ENCODE measurements at places on chromosomes 4 and X.

GRCh38 chr4:4269331-4269731 lies 20.6 kb downstream of the LYAR start:
- DNase-seq = no peak

DNA sequence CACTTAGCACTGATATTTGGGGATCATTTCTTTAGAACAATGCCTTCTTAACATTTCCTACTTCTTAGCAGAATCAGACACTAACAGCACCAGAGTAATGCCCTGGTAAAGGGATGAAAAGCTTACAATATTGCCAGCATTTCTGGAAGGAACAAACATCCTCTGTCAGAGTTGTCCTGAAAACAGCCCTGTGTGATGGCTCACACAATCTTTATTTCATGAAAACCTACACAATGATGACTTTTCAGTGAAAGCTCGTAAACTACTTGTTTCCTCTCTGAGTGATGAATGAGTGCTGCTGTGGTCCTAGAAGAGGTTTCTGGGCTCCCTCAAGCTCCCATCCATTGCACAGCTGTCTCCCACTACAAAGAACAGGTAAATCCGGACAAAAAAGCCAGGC lies 52.8 kb downstream of the GPC4 start:
- DNase-seq = no peak

GRCh38 chr4:36243355-36244256 lies 708 bp downstream of the ARAP2 start:
- DNase-seq = peak; percentile 47

GRCh38 chrX:33725535-33726210 lies 406.4 kb downstream of the FAM47A start:
- DNase-seq = no peak

- DNase-seq = no peak
Measured at GRCh38 chr4:1863297-1864033, 7.5 kb upstream of the LETM1 start.

GRCh38 chr4:37623125-37623524 lies 63.1 kb downstream of the RELL1 start:
- no peak for DNase-seq

DNA sequence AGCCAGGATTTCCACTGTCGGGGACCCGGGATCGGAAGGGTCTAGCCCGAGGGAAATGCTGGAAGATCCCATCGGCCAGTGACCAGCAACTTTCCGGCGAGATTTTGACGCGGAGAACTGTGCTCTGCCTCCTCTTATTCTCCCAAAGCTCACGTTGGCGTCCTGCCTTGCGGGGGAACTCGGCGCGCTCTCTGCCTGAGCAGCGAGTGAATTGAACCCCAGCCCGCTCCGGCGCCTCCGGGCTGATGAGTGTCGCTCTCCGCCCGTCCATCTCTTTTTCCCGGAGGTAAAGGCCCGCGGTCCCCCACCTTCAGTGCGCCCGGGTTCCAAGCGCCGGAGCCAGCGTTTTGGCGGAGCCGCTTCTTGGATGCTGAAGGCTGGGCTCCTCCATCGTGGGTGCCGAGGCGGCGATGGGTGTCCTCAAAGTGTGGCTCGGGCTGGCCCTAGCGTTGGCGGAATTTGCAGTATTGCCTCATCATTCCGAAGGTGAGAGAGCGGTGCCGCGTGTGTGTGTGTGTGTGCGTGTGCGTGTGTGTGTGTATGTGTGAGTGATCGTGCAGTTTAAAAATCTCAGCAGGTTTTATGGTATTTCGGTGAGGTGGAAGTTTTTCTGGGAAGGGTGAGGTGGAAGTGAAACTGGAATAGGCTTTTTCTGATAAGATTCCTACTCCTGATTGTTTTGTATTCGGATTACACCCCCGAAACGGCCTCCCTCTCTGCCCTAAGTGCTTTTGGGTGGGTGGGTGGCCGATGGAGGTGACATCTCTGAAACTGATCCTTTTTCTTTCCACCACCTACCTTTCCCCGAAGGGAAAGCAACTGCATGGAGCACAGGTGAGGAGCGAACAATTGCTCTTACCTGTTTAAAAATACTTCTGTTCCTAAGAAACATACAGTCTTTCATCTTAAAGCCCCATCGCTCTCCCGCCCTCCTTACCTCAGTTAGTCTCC lies 752 bp downstream of the FRAS1 start:
- DNase-seq = peak; percentile 45

DNA sequence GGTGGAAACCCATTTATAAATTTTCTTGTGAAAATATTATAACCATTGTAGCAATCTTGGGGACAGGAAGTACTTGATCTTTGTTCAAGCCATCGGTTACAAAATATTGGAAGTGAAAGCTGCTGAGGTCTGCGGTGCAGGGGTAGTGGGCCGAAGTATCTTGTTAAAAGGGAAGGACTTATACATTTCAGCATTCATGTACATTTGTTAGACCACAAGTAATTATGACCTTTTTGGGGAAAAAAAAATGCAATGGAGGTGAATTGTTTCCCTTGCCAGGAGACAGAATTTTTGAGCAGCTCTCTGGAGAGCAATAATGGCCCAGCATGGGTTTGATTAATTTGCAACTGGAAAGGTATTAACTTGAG lies 121.3 kb downstream of the EGF start:
- DNase-seq = no peak

- no peak for DNase-seq
Measured at GRCh38 chrX:46582325-46582724, 8.8 kb downstream of the CHST7 start.

DNA sequence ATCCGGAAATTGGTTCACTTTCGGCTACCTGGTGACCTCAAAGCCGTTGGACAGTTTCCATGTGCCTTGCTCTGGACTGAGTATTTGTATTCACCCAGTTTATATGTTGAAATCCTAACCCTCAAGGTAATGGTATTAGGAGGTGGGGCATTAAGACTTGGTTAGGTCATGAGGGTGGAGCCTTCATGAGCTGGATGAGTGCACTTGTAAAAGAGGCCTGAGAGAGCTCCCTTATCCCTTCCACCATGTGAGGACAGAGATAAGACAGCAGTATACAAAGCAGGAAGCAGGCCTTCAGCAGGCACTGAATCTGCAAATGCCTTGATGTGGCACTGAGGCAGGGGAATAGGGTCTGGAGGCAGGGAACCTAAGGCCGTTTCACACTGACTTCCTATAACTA lies 5.3 kb upstream of the OPHN1 start:
- no peak for DNase-seq

DNA sequence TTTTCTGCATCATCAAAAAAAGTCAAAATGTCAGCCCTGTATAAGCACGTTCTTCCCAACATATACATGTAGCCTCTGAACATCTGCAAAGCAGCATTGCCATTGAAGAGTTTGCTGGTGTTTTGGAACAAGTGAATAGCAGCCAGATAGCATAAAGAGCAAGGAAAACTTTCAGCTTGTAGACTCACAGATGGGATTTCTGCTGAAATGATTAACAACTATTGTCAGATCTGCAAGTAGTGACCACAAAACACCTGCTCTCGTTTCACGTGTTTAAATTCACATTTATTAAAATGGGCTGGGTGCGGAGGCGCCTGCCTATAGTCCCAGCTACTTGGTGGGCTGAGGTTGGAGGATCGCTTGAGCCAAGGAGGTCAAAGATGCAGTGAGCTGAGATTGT lies 123.7 kb downstream of the SPRY1 start:
- no peak for DNase-seq

- DNase-seq = no peak
Measured at GRCh38 chr4:123064390-123064789, 142.0 kb upstream of the NUDT6 start.

DNA sequence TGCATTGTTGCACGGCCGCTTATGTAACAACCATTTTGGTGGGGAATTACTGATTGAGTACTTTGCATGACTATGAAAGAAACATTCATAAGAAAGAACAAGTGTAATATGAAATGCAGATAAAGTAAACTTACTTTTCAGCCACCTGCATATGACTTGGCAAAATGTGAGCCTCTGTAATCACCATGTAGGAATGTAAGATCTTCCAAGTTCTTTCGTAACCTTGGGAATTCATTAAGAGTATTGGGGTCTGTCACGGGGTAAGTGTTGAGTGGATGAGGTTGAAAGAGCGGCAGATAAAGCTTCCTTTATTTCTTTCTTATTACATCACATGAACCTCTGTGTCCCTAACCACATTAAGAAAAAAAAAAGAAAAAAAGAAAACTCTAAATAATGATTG lies 348.5 kb upstream of the NR3C2 start:
- DNase-seq = no peak

GRCh38 chrX:46463682-46464081 lies 81.5 kb downstream of the ZNF674 start:
- no peak for DNase-seq

DNA sequence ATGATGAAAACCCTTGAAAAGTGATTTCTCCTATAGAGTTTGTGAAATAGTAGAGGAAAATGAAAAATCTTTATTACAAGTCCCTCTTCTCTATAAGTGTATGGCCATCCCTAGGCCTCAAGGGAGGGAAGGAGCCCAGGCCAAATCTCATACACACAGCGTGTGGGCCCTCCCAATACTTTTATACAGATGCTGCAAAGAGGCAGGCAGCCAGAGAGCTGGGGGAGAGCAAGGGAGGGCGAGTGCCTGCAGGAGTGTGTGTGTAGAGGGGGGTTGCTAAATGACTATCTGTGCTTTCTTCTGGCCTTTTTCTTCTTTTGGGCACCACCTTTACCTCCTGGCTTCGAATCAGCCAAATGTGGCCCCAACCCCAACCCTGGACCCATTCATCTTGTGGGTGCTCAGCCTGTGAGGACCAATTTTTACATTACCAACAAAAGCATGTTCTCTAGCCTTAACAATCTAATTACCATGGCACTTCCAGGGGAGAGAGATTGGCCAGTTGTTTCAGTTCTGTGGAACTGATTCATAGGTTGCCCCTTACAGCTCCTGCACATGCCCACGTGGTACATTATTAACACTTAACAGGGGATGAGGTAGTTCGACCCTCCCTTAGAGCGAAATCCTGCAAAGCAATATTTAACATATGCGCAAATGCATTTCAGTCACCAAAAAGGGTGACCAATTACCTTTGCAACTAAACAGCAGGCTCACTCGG lies 2.0 kb downstream of the GPC3 start:
- no peak for DNase-seq

DNA sequence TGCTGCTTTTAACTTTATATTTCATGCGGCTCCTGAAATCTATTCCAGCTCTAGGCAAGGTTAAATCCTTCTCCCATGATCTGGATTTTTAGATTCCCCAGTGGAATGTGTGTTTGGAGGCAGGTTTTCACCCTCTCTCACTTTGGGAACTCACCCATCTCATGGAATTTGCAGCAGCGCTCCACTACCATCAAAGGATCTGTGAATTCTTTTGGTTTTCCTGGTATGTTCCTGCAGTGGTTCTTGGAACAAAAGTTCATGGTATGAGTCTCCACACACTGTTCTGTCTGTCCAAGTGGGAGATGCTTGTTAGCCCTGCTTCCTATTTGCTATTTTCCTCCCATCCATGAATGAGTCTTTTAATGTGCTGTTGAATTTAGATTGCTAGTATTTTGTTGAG lies 14.0 kb downstream of the APOOL start:
- DNase-seq = no peak

- DNase-seq = no peak
Measured at GRCh38 chr4:177558995-177559394, 116.8 kb upstream of the AGA start.

DNA sequence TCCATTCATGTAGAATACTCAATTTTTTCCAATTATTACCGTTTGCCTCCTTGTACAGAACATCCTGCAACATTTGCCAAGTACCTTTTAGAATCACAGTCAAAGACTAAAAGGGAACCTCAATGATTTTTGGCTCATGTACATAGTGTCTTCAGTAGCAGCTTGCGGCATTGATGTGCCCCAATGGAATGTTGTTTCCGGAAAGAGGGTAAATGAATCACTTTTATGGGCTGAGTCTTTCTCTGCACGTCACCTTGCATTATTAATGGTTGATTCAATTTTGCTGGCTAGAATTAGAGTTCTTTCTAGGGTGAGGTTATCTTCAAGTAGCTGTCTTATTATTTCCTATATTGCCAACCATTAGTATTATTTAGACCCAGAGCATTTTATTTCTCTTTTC lies 116.9 kb upstream of the GABRA2 start:
- DNase-seq = no peak

DNA sequence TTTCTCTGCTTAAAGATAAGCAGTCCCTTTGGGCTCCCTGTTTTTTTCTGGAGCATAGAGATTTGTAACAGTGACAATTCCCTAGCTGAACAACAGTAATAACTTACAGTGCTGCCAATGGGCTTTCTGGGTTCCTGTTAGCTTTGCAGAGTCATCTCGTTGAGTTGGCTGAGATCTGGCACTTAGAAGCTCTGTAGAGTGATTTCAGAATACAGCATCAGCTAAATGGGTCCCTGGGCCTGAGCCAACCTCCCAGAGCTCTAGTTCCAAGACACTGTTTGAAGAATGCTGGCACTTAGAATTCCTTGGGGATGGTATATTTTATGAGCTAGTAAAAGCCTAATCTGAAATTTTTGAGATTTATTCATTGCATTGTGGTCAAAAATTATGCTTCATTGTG lies 43.5 kb upstream of the SERTM2 start:
- DNase-seq = peak; percentile 0

GRCh38 chr4:124037236-124037635 lies 640.6 kb downstream of the SPRY1 start:
- no peak for DNase-seq

- no peak for DNase-seq
Measured at GRCh38 chr4:17997129-17997528, 24.4 kb downstream of the LCORL start.

GRCh38 chr4:96355414-96355813 lies 515.5 kb downstream of the PDHA2 start:
- DNase-seq = no peak

DNA sequence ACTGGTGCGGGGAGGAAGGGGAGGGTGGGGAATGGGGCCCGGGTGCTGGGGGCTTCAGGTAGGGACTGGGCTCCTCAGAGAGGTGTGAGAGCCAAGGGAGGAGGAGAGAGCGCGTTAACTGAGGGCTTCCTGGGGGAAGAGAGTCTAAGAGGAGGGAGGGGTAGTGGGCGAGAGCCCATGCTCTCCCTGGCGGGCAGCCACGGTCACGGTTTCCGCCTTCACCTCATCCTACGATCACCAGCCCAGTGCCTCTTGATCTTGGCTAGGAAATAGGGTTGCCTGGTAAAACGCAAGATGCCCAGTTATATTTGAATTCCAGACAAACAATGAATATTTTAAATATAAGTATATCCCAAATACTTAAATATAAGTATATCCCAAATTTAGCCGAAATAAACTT lies 60.8 kb upstream of the GRPEL1 start:
- DNase-seq = no peak

DNA sequence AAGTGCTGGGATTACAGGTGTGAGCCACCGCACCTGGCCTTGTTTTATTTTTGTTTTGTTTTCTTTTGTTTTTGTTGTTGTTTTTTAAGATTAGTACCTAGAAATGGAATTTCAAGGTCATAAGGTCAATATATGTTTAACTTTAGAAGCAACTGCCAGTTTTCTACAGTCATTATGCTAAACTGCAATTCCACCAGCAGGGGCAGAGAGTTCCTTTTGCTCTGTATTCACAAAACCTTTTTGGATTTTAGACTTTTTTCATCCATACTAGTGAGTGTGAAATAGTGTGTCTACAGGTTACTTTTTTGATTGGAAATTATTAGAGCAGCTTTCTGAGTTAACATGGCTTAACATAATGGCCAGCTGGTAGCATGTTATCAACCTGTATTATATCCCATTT lies 580.6 kb downstream of the TRIML1 start:
- no peak for DNase-seq
